ENCODE measurements at places on chromosomes 12 and 14. TPM values are rescaled to one million over a fixed set of nuclear protein-coding genes. Genes with fewer than 3 reads are reported as not detected.

Gene KRT75
- total RNA-seq: not detected

- DNase-seq: no peak
Measured at GRCh38 chr14:103178521-103178920, 55.3 kb downstream of the TNFAIP2 start.

DNA sequence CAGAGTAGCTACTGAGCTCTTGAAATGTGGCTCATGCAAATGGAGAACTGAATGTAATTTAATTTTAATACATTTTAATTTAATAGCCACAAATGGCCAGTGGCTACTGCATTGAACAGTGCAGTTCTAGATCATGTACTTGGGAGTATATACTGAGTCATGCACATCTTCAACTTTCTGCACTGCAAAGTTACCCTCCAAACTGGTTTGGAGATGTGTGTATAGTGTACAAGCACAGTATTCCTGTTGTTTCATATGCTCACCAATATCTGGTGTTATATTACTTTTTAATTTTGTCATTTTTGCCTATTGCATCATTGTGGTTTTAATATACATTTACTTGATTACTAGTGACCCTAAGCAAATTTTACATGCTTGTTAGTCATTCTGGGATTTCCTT, 372.8 kb downstream of the NELL2 start:
- no peak for DNase-seq

GRCh38 chr14:24072436-24072835, 1.1 kb downstream of the CPNE6 start:
- no peak for DNase-seq

DNA sequence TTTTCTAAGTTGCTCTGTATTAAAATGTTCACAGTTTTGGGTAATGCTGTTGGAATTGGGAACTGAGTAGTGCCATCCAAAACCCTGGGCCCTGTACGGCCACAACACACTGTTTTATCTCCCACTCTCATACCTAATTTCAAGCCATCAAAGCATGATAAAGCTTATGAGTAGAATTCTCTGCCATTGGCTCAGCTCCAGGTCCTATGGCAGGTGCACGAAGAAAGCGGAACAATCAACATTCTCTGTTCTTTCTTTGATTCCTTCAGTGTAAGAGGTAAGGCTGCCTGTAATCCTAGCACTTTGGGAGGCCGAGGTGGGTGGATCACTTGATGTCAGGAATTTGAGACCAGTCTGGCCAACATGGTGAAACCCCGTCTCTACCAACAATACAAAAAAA, 394.9 kb downstream of the CCDC91 start:
- DNase-seq: no peak

GRCh38 chr12:93297536-93297935, 80.2 kb upstream of the NUDT4 start:
- DNase-seq: no peak

Gene LRRC43
- total RNA-seq: not detected

DNA sequence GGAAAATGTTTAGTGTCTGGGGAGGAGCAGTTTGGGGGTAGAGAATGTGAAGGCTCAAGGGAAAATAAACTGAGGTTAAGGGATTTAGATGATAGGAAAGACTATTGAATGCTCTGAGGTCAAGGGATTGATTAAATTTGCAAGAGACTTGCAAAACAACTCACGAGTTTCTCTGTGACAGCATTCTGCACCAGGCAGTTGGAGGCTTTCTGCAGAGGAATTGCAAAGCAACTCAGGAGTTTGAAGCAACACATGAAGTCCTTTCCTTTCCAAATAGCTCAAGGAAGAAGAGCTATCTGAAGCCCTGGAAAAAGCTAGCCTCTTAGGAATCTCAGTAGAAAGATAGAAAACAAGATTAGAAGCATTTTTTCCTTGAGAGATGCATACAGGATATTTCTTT, 23.9 kb downstream of the SLC7A8 start:
- DNase-seq: no peak

Gene SLC6A12
- 1.5 TPM for total RNA-seq

- DNase-seq: no peak
Measured at GRCh38 chr14:88426271-88426670, 40.8 kb downstream of the SPATA7 start.

Gene GLIPR1L2
- not detected for total RNA-seq

Gene OSBPL8
- total RNA-seq: 49.3 TPM

DNA sequence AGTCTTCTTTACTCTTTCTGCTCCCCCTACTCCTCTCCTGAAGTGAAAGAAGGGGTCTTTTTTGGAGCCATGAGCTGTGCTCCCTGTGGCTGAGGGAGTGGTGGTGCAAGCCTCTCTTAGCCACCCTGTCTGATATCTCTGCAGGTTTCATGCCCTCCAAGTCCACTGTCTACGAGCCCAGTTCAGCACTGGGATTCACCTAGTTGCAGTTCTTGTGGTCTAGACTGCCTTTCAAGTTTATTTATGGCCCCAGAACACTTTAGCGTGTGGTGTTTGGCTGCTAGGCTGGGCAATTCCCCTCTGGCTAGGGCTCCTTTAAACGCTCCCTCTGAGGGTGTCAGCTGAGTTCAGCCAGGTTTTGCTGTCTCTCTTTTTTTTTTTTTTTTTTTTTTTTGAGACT, 908.6 kb downstream of the TRHDE start:
- no peak for DNase-seq

Gene LMNTD1
- total RNA-seq: not detected

GRCh38 chr12:55912908-55913307, 14.8 kb downstream of the PYM1 start:
- DNase-seq: no peak

- peak; percentile 42 for DNase-seq
Measured at GRCh38 chr12:108043750-108044533, 85.1 kb upstream of the WSCD2 start.

Gene TAS2R7
- total RNA-seq: not detected

Gene HOXC9
- 2.9 TPM for total RNA-seq

GRCh38 chr12:59115995-59116394, 195.7 kb upstream of the LRIG3 start:
- DNase-seq: no peak

All from Caco-2 (cell line).